PC-3 (cell line): ENCODE measurements at places on chromosomes 7 and 10.
A peak's percentile ranks its signal among the peaks of the same experiment; 100 is the strongest.

GRCh38 chr7:148898845-148899484 is 14.9 kb upstream of the EZH2 start:
- no peaks in the 10 kb centered on the region for H3K36me3 ChIP-seq
- no peaks in the 10 kb centered on the region for H3K27me3 ChIP-seq
- no peak overlapping the region for H3K4me3 ChIP-seq

DNA sequence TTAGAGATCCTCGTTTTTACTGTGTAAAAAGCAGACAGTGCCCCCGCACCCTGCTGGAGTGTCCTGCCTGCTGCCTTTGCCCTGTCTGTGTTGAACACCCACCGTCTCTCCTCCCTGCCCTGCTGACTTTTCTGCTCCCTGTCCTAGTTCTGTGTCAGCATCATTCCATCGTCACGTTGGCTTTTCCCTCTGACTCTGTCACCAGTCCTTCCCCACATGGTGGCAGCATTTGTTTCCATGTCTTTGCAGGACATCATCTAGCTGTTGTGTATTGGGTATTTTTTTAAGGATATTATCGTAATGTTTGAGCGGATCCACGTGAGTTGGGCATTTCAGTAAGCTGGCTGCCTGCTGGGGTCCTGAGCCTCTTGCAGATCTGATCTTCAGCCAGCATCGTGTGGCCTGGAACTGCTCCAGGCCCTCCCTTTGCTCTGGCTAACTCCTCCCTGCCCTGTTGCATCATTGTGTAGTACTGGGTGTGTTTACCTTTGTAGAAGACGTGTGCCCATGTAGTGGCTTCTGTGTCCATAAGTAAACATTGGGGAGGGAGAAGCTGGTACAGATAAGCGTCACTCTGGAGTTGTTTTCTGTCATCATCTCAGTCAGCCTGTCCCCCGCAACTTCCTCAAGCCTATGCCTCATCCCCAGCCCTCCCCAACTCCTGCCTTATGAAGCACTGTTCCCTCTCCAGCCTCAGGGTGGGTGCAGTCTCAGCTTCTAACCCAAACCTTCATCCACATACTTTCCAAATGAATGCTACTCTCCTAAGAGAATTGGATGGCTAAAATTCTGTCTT is 44.3 kb downstream of the TRRAP start:
- H3K36me3 ChIP-seq = peaks cover 27% of the 10 kb centered on the region
- no peaks in the 10 kb centered on the region for H3K27me3 ChIP-seq
- DNase-seq = no peak
- no peak overlapping the region for H3K4me3 ChIP-seq
- no peak overlapping the region for H3K27ac ChIP-seq

- H3K4me3 ChIP-seq = peak overlapping the region; percentile 72
- H3K27me3 ChIP-seq = no peaks in the 10 kb centered on the region
Measured at GRCh38 chr7:105270117-105270516, 118.6 kb downstream of the SRPK2 start.

DNA sequence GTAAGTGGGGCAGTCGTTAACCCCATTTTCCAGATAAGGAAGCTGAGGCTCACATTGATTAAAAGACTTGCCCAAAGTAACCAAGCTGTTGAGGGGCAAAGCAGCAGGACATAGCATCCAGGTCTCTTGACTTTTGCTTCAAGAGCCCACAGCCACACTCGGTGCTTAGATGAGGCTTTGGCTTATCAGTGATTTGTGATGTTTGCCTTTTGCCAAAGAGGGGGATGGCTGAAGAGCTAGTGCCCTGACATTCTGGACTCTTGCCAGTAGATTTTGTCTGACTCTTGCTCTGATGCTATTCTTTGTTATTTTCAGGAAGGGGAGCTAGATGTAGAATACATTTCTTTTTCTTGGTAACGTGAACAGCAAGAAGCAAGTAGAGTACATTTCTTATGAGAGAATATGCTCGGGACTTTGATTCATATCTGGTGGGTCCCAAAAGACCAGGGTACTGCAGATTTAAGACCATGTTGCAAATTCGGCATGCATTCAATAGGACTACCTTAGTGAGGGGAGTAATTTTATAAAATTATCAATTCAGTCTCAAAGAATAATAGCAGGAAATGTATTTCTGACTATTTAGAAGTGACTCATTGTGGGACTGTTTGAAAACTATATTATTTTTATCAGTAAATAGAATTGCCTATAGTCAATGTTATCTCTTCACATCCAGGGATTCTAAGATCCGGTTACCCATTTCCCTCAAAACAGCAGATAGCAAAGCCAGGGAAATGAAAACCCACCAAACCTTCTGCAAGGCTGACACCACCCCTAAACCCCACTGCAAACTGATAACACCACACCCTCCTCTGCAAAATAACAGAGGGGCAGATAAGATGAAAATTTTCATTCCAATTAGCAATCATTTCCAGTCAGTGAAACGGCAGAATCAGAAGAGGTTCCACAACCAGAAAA is 180.0 kb upstream of the BMPER start:
- H3K27me3 ChIP-seq = no peaks in the 10 kb centered on the region
- no peak for DNase-seq
- no peak overlapping the region for H3K27ac ChIP-seq
- no peak overlapping the region for H3K4me3 ChIP-seq
- peaks cover 20% of the 10 kb centered on the region for H3K4me1 ChIP-seq
- no peaks in the 10 kb centered on the region for H3K36me3 ChIP-seq

DNA sequence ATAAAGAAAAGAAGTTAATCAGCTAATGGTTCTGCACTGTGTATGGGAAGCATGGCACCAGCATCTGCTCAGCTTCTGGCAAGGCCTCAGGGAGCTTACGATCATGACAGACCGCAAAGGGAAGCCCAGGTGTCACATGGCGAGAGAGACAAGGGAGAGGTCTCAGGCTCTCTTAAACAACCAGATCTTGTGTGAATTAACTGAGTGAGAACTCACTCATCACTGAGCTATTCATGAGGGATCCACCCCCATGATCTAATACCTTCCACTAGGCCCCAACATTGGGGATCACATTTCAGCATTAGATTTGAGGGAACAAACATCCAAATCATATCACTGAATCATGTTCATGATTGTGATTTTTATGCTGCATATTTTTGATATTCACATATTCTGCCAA is 5.8 kb downstream of the USP54 start:
- peaks cover 8% of the 10 kb centered on the region for H3K36me3 ChIP-seq
- H3K4me1 ChIP-seq = peaks cover 56% of the 10 kb centered on the region
- DNase-seq = peak; percentile 68
- no peak overlapping the region; the same call in 1 of the 2 replicates for H3K4me3 ChIP-seq

- no peaks in the 10 kb centered on the region for H3K36me3 ChIP-seq
- H3K27ac ChIP-seq = no peak overlapping the region
- no peak overlapping the region for H3K4me3 ChIP-seq
- no peak for DNase-seq
Measured at GRCh38 chr10:52782554-52782953, 10.0 kb upstream of the MBL2 start.

- no peaks in the 10 kb centered on the region for H3K4me1 ChIP-seq
- no peaks in the 10 kb centered on the region for H3K36me3 ChIP-seq
- no peaks in the 10 kb centered on the region for H3K27me3 ChIP-seq
Measured at GRCh38 chr7:69182596-69183467, 415.4 kb upstream of the AUTS2 start.
